ENCODE measurements at places on chromosomes 7 and 10.

GRCh38 chr10:29784175-29784773 lies 149.5 kb upstream of the SVIL start:
- DNase-seq = no peak

GRCh38 chr10:24606021-24606420 lies 117.7 kb downstream of the ARHGAP21 start:
- no peak for DNase-seq

- no peak for DNase-seq
Measured at GRCh38 chr7:75010036-75010435, 45.5 kb downstream of the CASTOR2 start.

- DNase-seq = no peak
Measured at GRCh38 chr10:127964621-127965020, 57.7 kb downstream of the PTPRE start.

DNA sequence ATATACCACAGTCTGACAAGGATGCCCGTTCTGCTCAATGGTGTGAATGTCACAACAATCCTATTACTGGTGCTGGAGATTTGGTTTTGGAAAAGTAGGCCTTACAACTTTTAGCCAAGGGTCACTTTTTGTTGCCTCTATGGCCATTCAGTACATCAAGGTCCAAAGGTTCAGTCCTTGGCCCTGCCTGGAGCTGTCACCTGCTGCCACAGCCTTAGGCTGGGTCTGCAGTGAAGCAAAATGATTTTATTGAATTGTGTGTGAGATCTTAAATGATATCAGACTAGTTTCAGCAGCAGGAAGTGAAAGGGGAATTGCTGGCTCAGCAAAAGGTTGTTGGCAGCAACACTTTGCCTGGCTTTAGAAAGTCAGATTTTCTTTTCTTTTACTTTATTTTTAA lies 427.6 kb downstream of the THSD7A start:
- DNase-seq = no peak

- no peak for DNase-seq
Measured at GRCh38 chr7:116509982-116510579, 10.5 kb downstream of the CAV2 start.

GRCh38 chr7:46143949-46144917 lies 223.2 kb upstream of the IGFBP3 start:
- DNase-seq = no peak

DNA sequence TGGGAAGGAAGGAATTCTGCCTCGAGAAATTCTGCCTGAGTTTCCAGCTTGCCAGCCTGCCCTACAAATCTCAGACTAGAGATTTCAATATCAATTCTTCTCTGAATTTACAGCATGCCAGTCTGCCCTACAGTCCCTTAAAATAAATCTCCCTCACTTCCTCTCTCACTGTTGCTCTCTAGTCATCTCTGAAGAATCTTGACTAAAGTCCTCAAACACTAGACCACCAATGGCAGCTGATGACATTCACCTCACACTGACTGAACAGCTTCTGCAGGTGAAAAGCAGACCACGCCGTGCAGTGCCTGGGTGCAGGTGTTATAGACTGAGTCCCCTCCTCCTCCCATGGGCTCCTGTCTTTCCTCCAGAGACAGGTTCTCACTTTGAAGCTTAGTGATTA lies 30.4 kb downstream of the PPP1R3C start:
- DNase-seq = no peak

DNA sequence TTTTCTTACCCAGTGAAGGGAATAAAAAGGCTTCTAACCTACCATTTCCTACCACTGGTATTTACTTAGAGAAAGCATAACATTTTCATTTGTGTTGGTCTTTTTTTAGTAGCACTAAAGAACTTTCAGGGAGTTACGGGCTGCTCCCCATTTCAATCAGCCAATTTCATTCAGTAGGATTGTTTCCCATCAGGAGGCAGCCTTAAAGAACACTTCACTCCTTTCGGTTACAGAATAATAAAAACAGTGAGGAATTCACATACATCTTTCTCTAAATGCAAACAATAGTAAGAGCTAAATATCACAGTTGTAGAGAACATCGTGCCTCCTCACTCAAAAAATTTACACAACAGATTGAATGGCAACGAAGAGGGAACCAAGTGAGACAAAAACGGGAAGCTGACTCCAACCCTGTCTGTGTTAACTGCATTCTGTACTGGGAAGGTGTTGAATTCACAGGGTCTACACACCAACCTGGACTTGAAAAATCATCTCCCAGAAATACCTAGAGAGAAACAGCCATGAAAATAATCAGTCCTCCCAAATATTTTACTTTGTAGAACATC lies 55.5 kb upstream of the ABLIM1 start:
- DNase-seq = no peak

GRCh38 chr7:137146552-137147337 lies 196.8 kb downstream of the PTN start:
- no peak for DNase-seq

- no peak for DNase-seq
Measured at GRCh38 chr7:24908166-24908565, 71.8 kb downstream of the OSBPL3 start.

DNA sequence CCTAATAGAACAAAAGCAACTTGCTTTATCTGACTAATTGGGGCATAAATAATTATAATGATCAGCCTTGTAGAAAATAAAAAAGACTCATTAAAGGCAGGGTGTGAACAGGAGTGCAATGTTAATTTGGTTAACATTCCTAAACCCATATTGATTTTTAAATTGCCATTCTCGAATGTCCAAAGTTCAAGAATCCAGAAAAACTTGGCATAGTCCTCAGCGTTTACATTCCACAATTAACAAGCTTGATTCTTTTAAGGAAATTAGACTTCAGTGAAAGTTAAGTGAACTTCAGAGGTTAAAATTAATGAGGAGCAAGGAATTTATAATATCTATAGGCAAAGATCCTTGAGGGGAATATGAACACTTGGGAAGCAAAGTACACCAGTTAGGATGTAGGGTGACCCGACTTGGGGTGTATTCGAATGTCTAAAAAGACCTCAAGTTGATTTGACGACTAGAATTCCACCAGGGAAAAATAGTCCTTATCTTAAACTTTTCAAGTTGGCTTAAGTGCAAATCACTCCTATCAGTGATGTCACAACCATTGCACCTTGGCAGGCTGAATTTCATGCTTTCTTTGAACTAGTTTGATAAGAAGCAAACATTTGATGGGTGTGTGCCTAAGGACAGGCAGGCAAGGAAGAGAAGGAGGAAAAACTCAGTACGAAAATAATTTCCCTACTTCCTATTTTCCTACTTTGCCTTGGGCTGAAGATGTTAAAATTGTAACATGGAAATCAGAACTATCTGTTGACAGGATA lies 830.4 kb upstream of the COBL start:
- DNase-seq = no peak

DNA sequence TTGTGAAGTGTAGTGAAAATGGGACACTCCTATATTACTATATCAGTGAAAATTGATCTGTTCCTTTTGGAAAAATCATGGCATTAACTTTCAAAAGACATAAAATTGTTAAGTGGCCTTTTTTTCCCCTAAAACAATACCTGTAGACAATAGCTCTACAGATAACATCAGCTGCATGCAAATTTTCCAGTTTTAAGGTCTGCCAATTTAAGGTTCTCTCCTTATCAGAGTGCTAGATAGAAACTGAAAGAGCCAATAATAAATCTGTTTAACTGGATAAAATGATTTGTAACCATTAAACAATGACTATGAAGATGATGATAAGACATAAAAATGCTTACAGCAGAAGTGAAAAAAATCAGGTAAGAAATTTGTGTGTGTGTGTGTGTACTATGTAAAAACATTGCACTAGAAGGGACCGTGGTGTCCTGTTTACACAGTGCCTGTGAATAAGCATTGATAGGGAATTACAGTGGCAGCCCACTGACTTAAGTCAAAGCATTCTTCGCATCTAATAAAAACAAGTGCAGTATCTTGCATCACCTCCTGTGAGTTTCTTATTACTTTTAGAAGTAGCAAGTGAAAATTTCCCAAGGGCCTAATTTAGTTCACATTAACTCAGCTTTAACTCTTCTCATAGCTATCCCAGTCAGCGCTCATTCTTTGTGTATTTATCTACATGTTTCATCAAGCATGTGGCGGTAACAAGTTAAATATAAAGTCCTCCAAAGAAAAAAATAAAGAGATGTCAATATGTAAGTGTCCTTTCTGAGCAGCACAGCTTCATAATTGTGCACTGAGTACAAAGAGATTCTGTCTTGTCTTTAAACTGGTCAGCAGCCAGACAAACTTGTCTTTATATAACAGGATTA lies 261.9 kb downstream of the ARL4A start:
- no peak for DNase-seq

- DNase-seq = no peak
Measured at GRCh38 chr7:155038335-155038734, 31.8 kb upstream of the HTR5A start.

GRCh38 chr10:31129880-31130405 lies 98.3 kb upstream of the ZNF438 start:
- DNase-seq = no peak

DNA sequence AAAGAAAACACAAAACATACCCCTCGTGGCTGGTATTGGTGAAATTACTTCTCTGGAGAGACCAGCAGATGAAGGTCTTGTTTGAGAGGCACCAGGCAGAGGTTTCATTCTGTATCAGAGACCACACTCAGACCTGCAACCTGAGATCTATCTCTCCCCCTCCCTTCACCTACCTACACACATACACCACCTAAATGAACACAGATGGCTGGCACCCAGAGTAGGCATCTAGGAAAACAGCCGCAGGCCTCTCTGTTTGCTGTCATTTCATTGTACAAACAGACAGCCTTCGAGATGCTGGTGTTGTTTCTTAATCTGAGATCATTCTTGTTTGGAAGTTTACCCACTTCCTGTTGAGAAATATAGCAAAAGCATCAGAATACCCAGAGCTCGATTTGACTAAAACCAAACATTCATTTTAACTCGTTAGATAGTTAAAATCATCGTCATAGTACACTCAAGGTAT lies 173.9 kb upstream of the SLC25A13 start:
- DNase-seq = no peak

DNA sequence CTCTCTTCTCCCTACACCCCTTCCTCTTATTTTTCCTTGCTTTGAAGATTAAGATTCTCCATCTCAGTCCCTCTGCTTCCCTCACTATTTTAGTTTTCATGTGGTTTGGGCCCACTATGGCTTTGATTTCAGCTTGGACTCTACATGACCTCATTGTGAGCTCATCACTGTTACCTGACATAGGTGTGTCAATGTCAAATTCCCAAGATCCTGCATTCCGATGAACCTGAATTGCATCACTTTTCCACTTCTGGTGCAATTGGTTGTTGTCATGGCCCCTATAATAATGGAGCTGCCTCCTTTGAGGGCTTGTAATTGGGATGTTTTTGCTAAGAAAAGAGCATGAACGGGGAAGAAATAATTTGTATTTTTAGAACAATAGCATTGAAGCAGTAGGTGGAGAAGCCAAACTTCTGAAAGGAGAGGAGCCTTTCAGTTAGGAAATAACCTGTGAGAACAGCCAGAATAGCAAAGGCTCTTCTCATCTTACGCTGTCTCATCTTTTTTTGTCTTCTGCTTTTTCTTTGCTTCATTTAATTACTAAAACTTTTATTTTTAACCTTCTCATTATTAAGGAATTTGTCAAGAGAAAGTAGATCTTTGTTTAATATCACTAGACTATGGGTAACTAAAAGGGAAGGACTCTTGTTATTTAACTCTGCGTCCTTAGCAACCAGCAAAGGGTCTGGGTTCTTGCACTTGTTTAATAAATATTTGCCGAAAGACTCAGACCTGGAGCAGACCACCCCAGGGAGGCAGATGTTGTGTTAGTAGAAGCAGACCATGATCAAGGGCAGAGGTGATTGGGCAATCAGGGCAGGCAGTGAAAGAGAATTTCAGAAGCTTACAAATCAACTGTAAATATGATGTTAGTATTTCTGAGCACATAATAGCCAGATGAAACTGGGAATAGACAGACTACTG lies 95.4 kb downstream of the TES start:
- no peak for DNase-seq

DNA sequence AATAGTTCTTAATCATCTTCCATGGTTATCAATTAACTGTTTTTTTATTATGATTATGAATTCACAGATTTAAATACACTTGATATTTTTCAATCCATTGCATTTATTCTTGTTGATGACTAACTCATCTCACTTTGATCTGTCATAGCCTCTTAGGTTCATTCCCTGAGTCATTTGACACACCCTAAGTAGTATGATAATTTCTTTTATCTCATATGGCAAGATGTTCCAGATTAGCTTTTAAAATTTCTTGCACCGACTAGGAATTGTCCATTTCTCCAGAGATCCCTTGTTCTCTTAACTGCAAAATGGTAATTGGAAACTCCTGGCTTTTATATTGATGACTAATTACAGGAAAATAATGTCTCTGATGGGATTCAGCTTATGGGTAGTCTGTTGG lies 87.6 kb upstream of the CCDC6 start:
- DNase-seq = no peak

DNA sequence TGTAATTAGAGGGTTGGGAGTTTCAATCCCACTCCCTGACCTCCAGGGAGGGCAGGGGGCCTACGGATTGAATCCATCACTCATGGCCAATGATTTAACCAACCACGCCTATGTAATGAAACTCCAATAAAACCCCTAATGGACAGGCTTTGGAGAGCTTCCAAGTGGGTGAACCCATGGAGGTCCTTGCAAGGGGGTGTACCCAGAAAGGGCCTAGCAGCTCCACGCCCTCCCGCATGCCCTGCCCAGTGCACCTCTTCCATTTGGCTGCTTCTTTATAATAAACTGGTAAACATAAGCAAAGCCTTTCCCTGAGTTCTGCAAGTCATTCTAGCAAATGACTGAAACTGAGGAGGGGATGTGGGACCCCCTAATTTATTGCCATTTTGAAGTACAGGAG lies 280.1 kb downstream of the FRMD4A start:
- DNase-seq = no peak

DNA sequence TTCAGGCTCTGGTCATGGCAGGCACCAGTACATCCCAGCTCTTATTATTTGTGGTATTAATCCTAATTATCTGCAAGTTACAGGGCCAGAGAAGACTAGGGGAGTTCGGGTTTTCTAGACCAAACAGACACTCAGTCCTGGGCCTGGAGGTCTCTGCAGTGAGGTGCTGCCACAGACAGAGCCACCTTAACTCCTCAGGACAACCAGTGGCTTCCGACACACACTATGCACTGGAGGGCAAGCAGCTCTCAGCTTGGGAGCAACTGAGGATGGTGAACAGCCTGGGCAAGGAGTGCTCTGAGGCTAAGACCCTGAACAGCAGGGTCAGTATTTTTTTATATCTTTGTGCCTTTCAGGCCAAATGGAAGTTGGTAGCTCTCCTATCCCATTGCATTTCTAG lies 19.0 kb downstream of the ACTA2 start:
- DNase-seq = no peak

All from head of caudate nucleus (tissue), 42 donors.